ENCODE measurements at places on chromosomes 7 and 10.
A peak's percentile ranks its signal among the peaks of the same experiment; 100 is the strongest.

GRCh38 chr7:131570401-131570800, 14.0 kb upstream of the PODXL start:
- no peak for DNase-seq

DNA sequence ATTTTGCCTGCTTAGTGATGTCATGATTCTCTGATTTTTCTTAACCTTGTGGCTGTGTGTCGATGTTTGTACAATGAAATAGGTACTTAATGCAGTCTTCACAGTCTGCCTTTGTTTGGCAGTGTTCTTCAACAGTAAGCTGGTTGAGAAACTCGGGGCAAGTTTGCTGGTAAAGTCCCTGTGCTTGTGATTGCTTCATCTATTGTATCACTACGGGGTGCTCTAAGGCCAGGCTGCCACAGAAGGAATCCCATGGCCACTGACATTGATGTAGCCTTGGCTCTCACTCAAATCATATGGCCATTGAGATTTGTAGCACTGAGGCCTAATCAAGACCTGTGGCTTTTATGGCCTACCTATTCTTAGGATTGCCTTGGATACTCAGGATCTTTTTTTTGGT, 33.5 kb upstream of the PRSS37 start:
- no peak for DNase-seq

DNA sequence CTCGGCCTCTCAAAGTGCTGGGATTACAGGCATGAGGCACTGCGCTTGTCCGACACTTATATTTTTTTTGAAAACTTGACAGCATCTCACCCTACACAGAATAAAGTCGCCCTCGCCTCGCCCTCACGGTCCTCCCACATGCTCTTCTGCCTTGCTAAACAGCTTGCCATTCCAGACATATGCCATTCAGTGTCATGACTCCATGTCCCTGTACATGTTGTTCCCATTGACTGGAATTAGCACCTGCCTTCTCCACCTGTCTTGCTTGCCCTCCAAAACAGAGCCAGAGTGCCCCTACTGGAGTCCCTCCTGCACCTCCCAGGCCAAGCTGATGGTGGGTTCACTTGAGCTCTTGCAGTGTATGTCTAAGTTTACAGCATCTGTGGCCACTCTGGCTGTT, 6.2 kb downstream of the NIPSNAP2 start:
- no peak for DNase-seq

GRCh38 chr10:98208925-98209324, 59.1 kb downstream of the LOXL4 start:
- no peak for DNase-seq

DNA sequence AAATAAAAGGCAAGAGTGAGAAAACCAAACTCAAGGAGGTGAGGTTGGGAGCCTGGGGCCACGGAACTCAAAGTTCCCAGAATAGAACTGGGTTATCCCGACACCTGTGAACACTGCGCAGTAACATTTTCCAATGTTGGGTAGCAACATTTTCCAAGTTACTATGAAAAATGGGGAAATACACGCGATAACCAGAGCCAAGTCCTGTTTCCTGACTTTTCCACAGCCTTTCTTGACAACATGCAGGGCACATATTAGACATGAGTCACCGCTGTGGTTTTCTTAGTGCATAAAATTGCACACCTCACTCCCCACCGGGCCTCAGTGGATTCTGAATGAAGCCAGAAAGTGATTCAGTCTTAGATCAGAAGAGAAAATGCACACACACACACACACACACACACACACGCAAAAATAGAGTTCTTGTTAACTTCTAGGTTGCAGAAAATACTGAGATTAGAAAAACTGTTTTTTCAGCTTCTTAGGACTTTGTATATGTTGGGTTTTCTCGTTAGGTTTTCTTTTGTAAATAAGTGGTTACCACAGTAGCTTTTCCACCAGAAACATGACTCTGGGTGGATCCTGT, 70.0 kb downstream of the CAMK1D start:
- peak; percentile 90 for DNase-seq

DNA sequence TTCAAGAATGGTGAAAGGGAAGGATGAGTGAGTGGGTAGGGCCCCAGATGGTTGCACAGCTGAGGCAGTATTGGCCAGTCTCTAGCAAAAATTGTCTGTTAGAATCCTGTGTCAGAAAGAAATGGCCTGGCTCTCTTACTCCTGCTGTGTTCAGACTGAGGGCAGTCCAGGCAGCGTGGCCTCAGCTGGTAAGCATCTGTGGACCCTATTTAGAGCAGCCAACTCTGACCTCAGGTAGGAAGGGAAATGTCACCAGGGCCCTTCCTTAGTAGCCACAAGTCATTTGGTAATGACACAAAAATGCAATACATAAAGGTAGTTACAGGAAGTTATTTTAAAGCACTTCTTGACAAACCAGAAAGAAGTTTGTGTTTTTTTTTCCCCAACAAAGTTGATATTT, 1194.7 kb downstream of the CNTNAP2 start:
- no peak for DNase-seq

DNA sequence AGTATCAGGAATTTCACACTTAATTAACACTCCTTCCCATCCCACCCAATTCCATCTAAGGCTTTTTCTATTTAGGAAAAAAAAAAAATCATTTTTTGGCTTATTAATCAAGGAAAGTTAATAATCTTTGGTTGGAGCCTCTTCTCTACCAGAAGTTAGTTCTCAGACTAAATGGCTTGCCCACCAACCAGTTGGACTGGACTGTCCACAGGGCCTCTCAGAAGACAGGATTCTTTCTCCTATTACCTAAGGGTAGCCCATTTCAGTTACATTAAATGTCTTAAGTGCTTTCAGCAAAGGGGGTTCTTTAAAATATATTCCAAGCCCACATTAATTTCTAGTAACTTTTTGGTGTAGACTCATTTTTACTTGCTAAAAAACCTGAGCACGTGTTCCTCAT, 35.2 kb downstream of the GLUD1 start:
- no peak for DNase-seq

GRCh38 chr7:23136216-23136615, 30.6 kb downstream of the KLHL7 start:
- no peak for DNase-seq

Data from AG08395 (cell line).